Bronchial epithelial cell (primary cell): ENCODE measurements at places on chromosomes 5 and 9.

DNA sequence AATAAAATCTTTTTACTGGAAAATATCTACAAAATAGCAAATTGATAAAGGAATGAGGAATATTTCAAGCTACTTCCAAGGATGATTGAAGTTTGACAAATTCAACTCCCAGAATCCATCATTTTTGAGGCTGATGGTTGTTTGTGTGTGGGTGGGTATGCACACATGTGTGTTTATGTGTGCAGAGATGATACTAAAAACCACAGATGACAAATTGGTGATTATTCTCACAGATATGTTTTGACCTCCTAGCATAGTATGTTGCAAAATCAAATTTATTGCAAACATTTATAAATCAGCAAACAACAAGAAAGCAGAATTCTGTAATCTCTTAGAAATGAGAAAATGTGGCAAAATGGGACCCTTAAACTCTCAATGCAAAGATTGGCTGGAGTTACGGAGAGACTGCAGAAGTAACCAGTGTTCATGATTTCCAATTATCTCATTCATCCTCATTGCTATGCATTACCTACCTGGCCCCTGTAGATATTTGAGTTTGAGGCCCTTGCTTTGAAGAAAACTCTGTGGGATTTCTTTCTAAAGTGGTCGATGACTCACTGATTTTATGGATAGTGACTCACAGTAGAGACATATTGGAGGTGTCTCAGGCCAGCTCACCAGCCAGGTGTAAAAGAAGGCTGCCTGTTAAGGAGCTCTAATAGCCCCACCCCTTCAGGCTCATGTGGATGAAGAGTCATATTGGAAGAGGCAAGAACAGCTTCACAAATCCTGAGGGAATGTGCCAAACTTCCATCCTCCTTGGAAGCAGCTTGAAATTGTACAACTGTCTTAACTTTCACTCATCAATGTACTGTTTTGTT, 44.6 kb upstream of the TMC1 start:
- peak; percentile 99 for DNase-seq

DNA sequence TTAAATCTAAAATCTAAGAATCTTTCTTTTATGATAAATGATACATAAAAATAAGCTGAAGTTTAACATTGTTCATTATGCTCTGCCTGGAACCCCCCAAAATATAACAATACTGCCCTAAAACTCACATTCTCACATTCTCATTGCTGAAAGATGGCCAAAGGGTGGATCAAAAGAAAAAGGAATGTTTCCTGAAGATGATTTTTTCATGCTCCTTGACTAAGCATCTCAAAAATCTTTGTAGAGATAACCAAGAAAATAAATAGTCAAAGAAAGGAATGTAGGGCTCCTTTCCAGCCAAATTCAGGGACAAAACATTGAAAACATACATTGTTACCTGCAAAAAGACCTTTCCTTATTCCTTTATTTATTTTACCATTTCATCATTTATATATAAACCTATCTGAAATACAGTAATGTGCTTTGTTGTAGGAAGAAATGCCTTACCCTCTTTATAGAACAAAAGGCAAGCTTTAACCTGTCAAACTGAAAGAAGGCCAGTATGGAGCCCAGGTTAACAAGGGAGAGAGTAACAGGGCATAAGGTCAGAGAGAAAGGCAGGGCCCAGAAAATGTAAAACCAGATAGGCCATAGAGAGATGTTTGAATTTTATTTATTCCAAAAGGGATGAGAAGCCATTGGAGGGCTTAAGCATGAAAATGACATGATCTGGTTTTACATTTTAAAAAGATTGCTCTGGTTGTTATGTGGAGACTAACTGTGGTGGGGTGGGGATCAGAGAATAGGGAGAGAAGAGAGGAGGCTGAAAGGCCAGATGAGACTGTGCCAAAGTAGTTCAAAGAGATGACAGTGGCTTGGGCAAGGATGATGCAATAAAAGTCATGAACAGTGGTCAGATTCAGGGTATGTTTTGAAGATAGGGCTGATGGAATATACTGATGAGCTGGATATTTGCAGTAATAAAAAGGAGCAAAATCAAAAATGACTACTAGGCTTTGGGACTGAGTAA, 37.3 kb upstream of the CDK5RAP2 start:
- no peak for DNase-seq

GRCh38 chr5:42791151-42791550, 20.5 kb downstream of the SELENOP start:
- DNase-seq, result no peak

GRCh38 chr5:82147860-82148573, 130.1 kb downstream of the RPS23 start:
- DNase-seq, result peak; percentile 54
